ENCODE measurements at places on chromosomes 2 and 18.

- no peak for DNase-seq
These were observed 10.7 kb downstream of the RBM43 start for GRCh38 chr2:151251012-151251411.

DNA sequence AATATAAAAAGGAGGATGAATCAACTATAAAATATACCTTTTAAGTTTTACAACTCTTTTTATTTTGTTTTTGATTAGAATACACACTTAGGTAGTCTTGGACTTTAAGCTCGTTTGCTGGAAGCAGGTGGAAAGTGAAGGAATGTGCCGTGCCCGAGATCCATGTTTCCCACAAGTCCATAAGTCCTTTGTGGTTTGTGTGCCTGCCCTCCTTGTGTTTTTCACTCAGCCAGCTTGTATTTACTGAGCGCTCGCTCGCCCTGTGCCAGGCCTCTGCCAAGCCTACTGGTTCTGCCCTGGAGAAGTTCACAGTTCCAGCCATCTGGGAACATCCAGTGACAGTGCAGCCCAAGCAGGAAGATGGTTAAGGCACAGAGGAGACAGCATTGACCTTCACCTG, 142.6 kb downstream of the MGAT5 start:
- DNase-seq = no peak

DNA sequence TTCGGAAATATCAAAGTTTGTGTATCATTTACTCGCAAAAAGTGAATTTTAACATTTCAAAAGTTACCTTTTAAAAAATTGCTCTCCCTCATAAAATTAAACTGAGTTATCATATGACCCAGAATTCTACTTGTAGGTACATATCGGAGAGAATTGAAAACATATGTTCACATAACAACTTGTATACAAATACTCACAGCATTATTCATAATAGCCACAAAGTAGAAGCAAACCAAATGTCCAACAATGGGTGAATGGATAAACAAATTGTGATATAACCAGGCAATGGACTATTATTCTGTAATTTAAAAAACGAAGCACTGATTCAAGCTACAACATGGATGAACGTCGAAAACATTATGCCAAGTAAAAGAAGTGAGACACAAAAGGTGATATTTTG, 412.0 kb upstream of the TCF4 start:
- no peak for DNase-seq

DNA sequence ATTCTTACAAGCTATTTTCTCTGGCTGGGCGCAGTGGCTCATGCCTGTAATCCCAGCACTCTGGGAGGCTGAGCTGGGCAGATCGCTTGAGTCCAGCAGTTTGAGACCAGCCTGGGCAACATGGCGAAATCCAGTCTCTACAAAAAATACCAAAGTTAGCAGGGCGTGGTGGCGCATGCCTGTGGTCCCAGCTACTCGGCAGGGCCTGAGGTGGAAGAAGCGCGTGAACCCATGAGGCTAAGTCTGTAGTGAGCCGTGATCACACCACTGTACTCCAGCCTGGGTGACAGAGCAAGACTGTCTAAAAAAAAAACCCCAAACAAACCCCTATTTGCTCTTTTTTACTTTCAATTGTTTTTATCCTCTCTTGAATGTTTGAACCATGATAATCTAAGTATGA, 37.0 kb downstream of the PPP4R1 start:
- DNase-seq = no peak

DNA sequence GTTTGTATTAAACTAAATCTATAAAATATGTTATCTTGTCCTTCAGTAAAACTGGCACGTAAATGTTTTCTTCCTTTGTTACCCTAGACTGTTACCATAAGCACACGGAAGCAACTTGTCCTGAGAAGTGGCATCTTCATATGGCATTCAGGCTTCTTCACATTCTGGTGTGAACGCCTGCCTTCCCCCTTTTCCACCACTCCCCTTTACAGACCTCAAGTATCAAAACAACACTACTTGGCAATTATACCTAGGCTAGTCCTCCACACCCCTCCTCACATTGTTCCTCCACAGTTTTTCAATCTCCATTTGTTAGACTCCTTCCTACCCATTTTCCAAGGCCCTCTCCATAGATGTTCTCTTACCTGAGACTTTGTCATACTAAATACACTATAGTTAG, 2.9 kb downstream of the MEX3C start:
- no peak for DNase-seq

DNA sequence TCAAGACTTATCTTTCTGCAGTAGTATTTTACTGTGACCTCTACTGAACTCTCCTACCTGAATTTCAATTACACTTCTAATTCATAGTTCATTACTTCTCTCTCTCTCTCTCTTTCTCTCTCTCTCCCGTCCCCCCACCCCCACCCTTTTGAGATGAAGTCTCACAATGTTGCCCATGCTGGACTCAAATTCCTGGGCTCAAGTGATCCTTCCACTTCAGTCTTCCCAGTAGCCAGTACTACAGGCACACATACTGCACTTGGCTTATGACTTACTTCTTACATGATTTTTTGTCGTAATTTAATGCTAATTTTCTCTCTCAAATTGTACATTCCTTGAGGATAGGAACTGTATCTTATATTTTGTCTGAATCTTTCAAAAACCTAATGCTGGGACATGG, 6.0 kb upstream of the HIBCH start:
- DNase-seq = no peak

DNA sequence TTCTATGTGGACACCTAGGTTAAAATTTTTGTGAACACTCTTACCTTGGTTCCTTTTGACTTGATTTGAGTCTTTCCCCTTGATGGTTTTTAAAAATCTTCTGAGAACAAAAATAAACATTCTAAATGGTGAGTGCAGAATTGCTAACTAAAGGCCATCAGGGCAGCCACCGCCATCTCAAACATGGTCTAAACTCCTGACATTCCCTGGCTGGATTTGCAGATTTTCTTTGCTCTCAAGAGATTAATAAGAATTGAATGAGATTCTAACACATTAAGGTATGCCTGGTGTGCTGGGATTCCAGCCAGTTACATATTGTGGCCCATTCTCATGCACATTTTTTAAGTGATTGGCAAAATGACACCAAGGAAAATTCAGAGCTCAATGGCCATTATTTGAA, 17.2 kb upstream of the CTDP1 start:
- no peak for DNase-seq

DNA sequence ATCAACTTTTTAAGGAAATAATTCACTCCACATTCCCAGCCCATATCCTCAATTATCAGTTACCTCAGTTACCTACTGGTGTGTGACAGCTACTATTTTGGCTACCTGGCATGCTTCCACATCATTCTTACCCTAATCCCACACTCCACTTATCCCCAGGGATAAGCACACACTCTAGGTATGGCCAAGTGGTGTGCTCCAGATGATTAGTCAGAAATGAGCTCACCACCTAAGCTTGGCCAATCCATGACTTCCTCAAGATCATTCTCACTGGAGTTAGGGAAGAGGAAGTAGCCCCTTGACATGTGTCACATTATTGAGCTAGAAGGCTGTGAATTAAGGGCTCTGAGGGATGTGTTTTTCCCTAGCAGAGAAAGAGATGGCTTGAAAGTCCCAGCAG, 20.9 kb upstream of the SMAD4 start:
- DNase-seq = no peak

DNA sequence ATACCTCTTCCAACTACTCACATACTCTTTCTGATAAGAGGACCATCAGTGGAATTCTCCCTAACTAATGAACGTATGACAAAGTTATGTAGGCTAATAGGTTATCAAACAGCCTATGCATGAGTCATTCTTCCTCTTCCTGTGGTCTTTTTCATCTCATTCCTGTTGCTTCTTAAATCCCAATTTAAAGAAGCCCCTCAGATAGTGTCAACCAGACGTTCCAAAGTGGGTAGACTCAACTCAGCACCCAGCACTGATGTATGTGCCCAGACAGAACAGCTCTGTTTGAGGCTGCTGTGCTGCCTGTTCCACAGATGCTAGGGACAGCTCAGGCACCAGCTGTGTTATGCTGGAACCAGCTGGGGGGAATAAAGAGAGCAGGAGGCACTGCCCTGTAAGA, 52.6 kb downstream of the CXCR4 start:
- DNase-seq = no peak

GRCh38 chr18:46659484-46659883, 2.5 kb upstream of the LOXHD1 start:
- no peak for DNase-seq

- no peak for DNase-seq
These were observed 937 bp upstream of the LANCL1 start for GRCh38 chr2:210477496-210477895.

DNA sequence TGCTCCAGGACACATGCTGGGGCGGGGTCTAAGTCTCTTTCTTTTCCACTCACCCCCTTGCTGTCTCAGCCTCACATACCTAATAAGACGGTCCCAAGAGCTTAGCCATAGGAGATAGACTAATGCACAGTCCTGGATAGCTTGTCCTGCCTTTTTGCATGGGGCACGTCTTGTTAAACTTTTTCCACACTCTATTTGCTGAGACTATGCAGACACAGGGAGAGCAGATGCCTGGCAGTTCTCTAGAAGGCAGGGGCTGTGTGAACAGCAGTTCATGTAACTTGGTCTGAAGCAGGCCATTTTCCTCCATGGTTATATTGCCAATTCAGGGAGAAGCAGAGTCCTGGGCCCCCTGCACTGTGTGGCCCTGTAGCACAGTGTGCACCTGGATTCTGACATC, 142.1 kb downstream of the SEPTIN10 start:
- DNase-seq = no peak

GRCh38 chr2:63786471-63786870, 55.2 kb upstream of the UGP2 start:
- DNase-seq = no peak

GRCh38 chr2:167955264-167955906, 292.0 kb downstream of the STK39 start:
- no peak for DNase-seq

DNA sequence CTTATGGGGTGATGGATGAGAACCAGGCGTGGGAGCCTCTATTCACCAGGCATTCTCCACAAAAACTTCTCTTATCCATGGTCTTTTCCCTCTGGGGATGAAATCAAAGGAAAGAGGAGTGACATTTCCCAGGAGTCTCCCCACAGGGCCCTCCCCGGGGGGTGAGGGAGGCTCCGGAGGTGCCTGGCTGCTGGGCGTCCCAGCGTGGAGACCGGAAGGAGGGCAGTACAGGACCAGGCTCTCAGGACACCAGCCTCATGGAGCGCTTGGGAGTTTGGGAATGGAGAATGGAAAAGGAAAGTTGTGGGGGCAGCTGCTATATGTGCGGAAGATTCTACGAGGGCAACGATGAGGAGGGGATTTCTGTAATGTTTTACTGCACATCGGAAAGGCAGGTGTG, 22.1 kb downstream of the CIB4 start:
- DNase-seq = no peak

- DNase-seq = no peak
These were observed 14.1 kb downstream of the KLF11 start for GRCh38 chr2:10057231-10058107.

- DNase-seq = no peak
These were observed 312.4 kb downstream of the METTL4 start for GRCh38 chr18:2258954-2259353.

DNA sequence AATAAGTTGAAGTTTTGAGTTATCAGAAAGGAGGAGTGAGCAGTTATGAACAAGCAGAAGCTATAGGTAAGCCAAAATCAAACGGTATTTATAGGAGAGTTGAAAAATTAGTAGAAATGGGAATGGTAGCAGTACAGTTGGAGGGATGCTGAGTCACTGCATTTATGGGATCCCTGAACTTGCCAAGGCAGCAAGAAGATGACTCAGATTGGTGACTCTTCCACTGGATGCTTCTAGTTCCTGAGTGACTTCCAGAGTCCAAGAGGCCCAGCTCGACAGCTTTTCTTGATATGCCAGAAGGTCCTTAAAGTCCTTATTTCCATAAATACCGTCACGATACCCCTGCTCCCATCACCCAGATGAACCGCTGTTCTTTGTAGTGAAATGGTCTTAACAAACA, 31.1 kb upstream of the ACTR3 start:
- no peak for DNase-seq

- no peak for DNase-seq
These were observed 249.0 kb upstream of the TANK start for GRCh38 chr2:160911258-160911657.

DNA sequence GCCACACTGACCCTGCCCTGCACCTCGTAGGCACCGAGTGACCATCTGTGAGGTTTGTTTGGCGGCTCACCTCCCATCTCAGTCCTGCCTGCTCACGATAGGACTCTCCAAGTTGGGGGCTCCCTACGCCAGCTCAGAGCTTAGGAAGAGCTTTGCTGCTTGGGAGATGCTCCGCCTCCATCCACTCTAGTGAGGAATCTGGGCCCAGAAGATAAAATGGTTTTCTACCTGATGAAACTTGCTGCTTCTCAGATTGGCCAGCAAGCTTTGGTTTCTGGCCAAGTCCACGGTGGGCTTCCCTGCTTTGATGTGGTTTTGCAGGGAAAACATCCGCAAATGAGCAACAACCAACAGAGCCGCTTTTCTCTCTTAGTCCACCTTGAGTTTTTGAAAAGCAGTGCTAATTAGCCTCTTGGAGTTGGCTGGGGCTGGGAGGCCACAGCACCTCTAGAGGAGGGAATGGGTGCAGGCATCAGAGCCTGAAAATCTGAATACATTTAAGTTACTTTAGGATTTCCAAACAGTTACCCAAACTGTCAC, 42.2 kb downstream of the THNSL2 start:
- DNase-seq = no peak

DNA sequence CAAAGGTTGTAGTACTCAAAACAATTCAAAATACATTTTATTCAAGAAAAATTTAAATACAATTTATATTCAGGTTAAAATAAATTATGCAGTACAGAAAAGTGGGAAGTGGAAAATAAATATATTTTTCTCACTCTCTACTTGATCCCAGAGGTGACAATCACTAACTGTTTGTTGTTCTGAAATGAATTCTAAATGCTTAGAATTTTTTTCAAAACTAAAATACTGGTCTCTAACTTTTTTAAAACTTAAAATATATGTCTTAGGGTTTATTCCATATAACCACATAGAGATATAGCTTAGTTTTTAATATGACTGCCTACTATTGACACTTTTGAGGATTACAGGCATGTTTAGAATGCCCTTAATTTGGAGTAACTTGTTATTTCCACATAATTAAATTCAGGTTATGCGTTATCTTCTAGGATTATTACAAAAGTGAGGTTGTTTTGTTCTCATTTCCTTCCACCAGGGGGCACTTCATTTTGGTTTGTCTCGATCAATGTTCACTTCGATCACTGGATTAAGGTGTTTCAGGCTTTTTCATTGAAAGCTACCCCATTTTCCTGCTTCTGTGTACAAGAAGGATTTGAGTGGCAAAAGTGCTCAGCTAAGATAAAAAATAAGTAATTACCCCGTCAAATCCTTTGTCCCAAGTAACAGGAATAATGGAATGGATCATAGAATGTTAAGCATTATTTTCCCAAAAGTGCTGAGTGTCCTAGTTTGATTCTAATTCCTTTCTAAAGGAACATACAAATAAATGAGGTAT, 27.1 kb upstream of the TFPI start:
- DNase-seq = no peak

DNA sequence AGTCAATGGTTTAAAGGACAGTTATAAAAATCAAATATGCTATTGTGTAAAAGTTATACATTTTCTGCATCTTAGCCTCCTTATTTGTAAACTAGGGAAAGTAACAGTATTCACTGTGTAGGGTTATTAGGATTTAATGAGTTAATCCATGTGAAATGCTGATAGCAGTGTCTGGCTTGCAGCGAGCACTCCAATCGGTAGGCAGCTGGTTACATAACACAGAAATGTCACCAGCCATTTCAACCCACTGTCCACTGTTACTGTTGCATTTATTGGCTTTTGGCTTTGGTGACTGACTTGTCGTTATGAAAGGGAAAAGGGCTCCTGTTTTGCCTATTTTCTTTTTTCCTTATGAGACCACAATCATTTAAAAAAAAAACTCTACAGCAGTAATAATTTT, 38.9 kb downstream of the ID2 start:
- DNase-seq = no peak

Data from stimulated activated CD4-positive, alpha-beta T cell treated with anti-CD3 and anti-CD28 coated beads, TNF-alpha, amount 100 ng/mL, for 24 hours (primary cell).